Stimulated activated CD4-positive, alpha-beta T cell treated with anti-CD3 and anti-CD28 coated beads, Interleukin-4, amount 100 ng/mL, for 1 hour (primary cell): ENCODE measurements at places on chromosomes 7 and 10.

DNA sequence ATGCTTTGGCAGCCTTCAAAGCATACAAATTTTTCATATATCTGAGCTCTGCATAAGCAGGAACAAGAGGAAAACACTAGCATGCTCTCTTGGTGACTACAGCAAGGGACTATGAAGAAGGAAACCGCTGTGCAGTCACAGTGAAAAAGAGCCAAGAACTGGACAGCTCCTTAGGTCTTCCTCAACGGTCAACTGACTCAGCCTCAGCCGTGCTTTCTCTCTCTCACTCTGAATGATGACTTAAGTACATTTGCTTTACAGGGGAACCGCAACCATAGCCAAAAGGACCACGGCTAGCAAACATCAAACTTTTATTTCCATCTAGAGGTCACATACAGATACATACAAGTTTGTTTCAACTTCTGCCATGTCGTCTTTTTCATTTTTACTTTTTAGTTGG is 69.9 kb downstream of the HYCC1 start:
- DNase-seq, result no peak

DNA sequence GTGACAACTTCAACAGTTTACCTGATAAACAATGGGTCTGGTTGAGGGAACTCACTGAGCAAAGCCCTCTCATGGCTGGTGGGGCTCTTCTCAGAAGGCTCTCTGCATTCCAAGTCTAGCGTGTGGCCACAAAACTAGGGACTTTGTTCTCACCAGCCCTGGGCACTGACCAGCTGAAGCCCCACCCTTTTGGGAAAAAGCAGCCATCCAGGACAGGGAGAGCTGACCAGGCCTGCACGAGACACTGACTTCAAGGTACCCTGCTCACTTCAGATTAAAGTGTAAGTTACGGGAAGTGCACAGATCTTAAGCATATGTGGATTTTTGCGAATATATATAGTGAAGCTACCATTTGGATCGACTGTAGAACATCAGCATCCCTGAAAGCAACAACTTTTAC is 67.4 kb upstream of the LRRC4 start:
- no peak for DNase-seq

- DNase-seq, result no peak
These were observed 604.0 kb downstream of the INHBA start for GRCh38 chr7:41098846-41099245.

- no peak for DNase-seq
These were observed 45.4 kb downstream of the ASB13 start for GRCh38 chr10:5620966-5621365.

DNA sequence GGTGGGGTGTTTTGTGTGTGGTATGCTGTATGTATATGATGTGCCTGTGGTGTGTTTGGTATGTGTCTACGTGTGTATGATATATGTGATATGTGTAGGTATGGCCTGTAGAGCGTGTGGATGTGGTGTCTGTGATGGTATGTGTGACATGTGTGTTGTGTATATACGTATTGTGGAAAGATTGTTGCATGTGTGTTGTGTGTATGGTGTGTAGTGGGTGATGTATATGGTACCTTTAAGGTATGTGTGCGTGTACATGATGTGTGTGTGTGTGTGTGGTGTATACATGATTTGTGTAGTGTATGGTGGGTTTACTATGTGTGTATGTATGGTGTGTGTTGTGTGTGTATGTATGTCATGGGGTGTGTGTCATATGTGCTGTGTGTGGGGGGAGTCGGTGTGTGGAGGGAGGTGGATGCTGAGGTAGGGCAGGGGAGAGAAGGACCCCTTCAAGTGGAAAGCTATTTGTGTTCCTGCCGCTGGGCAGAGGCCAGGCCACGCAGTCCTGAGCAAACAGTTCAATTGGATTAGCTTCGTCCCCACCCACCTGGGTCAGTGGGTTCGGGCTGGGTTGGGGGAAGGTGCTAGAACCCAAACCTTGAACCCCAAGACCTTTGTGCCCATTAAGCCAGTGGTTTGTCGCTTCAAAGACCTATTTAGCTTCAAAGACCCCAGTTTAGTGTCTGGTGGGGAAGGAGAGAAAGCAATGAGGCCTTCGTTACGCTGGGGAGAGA is 1.9 kb upstream of the TRPV6 start:
- DNase-seq, result no peak

GRCh38 chr7:71254751-71255150 is 122.8 kb downstream of the GALNT17 start:
- DNase-seq, result no peak

- no peak for DNase-seq
These were observed 19.9 kb upstream of the TTYH3 start for GRCh38 chr7:2611922-2612321.

DNA sequence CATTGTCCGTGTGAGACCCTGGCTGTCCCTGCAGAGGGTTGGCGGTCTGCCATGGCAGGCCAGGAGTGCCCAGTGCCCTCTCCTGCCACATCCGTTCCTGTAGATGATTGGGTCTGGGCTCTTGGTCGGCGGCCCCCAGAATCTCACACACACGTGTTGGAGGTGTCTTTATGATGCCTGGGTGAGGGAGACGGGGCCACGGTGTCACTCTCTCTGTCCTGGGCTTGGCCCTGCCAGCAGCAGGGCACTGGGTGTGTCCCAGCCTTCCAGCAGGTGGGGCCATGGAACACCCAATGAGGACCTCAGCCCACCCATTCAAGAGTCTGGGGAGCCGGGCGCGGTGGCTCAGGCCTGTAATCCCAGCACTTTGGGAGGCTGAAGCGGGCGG is 30.2 kb downstream of the UNC5B start:
- no peak for DNase-seq

DNA sequence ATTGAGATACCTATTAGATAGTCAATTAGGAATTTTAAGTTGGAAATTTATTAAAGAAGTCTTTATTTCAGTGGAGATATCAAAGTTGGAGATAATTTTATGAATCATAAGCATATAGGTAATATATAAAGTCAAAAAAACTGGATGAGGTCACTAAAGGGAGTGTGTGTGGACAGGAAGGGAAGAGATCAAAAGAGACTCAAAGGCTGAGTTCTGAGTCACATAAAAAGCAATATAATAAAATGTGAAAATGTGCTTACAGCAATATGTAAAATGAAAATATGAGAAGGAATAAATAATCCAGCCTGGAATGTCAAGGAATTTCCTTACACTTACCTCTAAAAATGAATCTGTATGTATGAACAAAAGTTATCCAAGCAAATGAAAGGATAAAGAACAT is 583.3 kb upstream of the SORCS1 start:
- no peak for DNase-seq

DNA sequence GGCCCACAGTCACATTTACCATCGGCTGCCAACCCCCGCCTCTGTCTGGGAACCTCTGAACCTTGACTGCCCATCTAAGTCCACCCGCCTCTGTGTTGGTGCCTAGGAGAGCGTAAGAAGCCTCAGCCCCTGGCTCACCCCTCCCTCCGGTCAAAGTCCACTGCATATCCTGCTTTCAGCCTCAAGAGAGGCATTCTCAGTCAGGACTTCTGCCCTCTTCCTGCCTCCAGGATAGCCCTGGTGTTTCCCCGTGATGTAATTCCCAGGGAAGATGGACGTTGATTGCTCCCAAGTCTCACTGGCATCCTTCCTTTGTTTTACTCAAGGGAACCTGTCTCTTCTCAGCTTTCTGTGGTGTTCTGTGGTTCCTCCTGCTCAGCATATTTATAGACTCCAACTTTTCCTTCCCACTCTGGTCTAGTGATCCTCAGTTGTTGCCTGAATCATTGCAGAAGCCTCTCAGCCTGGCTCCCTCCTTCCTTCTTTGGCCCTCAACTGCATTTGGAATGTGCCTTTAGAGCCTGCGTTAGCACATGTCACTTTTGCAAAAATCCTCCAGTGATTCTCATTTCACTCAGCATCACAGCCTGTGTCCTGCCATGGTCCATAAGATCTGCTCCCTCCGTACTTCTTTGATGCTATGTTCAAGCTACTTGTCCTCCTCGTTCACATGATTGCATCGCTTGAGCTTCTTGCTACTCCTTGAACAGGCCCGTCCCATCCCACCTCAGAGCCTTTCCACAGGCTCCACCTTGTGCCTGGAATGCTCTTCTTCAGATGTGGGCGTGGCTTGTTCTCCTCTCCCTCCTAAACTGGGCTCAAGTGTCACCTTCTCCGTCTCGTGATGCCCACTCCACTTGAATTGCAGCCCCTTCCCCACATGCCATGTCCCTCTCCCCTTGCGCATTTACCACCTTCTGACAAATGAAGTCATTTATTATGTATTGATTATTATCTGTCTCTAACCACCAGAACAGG is 124.2 kb downstream of the PLPP4 start:
- no peak for DNase-seq

- no peak for DNase-seq
These were observed 132.3 kb upstream of the PLXDC2 start for GRCh38 chr10:19683960-19684359.

GRCh38 chr7:102303669-102304422 is 17.2 kb downstream of the SH2B2 start:
- no peak for DNase-seq

DNA sequence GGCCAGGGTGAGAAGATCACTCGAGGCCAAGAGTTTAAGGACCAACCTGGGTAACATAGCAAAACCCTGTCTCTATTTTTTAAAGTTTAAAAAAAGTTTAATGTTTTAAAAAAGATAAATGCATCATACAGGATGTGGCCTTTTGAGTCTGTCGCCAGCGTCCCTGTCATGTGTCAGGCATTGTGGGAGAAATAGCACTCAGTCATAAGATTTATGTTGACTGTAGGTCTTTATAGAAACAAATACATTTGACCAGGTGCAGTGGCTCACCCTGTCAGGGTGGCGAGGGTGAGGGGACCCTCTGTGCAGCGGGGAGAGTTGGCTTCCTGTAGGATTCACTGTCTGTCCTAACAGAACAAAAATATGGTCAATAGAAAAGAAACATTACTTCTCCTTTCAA is 63.5 kb upstream of the SH2B2 start:
- no peak for DNase-seq

- DNase-seq, result no peak
These were observed 51.5 kb downstream of the MCMBP start for GRCh38 chr10:119821182-119821581.

DNA sequence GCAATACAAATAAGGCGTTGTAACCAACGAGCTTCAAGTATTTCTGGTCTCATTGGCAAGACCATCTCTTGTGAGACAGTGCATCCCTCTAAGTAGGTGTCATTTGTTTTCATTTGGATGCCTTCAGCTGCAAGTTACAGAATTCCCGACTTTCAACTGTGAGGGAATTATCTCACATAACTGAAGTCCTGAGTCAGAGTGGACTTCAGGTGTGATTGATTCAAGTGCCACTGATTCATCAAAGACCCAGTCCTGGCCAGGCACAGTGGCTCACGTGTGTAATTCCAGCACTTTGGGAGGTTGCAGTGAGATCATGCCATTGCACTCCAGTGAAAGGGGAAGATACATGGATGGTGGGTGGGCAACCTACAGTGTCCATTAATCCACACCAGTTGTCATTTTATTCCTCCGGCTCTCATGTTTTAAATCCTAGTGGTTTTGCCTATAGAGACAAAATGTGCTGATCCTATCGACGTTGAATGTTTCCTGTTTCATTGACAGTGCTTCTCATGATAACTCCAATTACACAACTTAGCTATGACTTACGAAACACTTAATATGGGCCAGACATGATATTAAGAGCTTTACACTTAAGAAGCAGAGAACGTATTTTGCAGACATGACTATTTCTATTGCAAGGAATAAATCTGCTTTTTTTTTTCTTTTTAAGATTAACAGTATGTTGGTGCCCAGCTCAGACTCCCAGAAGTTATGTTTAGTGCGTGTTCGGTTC is 268.0 kb downstream of the FRMD4A start:
- no peak for DNase-seq

DNA sequence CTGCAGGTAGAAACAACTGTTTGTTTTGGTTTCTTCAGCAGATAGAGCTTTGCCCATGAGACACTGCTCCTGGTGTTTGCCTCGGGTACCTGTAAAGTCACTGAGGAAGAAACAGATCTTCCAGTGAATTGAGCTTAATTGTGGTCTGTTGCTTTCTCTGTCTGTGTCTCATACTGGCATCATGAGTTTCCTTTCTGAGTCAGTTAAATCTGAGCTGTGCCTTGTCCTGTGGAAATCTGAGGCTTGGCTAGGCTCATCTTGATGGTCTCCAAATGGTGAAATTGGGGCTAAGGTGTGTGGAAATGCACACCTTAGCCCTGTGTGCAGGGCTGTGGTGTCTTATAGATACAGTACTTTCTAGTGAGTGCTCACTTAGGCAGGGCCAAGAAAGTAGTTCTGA is 67.4 kb downstream of the GBF1 start:
- no peak for DNase-seq

GRCh38 chr10:49325916-49326783 is 27.2 kb downstream of the C10orf71 start:
- DNase-seq, result no peak

- DNase-seq, result peak; percentile 5
These were observed 519 bp downstream of the ITGB8 start for GRCh38 chr7:20330928-20331909.

DNA sequence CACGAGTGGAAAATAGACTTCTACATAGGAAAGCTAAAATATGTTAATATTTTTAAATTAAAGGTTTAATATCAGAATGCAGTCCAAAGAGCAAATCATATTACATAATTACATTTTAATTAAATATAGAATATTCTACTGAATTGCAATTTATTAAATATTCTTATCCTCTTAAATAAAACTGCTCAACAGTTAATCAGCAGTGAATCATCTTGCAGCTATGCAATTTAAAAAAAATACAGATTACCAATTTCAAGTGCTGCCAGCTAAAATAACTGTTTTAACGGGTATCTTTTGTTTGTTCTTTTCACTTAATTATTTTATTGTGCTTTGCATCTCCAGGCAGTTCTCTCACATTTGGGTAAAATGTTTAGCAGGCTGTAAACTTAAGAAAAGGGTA is 82.2 kb downstream of the ZNRF2 start:
- no peak for DNase-seq

DNA sequence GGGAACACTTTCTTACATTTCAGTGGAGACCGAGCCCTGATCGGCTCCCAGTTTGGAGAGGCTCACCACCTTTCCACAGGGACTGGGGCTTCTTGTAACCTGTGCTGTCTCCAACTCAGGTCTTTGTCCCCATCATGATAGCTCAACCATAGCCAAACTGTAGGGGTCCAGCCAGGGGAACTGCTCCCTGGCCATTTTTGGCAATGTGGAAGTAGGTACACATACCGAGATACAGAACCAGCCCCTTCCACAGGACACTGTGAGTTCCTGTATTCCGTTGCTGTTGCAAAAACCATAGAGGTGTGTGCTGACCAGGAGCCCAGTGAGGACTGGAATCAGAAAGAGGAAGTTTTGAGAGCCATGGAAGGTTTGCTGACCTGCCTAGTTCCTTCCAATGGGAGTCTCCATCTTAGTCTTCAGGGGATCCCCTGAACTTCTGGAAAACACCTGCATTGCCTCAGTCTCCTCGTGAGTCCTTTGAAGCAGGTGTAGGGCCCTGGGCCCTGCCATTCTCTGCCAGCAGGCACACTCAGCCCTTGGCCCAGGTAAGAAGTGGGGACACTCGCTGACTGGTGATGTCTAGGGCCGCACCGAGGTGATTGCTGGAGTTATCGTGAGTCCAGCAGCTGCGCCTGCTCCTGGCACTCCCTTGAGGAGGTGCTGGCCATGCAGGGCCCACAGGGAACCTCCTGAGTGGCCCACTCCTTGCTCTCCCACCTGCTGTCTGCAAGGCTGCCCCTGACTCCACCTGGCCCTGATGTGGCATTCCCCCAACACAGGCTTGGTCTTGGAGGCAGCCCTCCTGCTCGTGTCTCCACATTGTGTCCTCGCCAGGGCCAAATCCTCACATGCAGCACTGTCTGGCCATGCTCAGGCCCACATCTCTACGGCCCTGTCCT is 11.2 kb downstream of the WDFY4 start:
- DNase-seq, result no peak

GRCh38 chr7:90758933-90759562 is 162.9 kb downstream of the CDK14 start:
- DNase-seq, result no peak
